ENCODE measurements at places on chromosomes 1 and 21. TPM values are rescaled to one million over a fixed set of nuclear protein-coding genes. Genes with fewer than 3 reads are reported as not detected.

EFCAB7 gene
- total RNA-seq, result 1.4 TPM

NOS1AP gene
- not detected for total RNA-seq

SPRR3 gene
- not detected for total RNA-seq

MYOC gene
- not detected for total RNA-seq

CHIA gene
- total RNA-seq, result not detected

CD1E gene
- not detected for total RNA-seq

NTMT2 gene
- not detected for total RNA-seq

GRCh38 chr21:37348664-37349063, 17.9 kb upstream of the DYRK1A start:
- no peaks in the 10 kb centered on the region for H3K27me3 ChIP-seq
- no peak overlapping the region for H3K4me3 ChIP-seq
- peak; percentile 44 for DNase-seq
- no peak overlapping the region for H3K27ac ChIP-seq
- no peaks in the 10 kb centered on the region for H3K36me3 ChIP-seq

DNA sequence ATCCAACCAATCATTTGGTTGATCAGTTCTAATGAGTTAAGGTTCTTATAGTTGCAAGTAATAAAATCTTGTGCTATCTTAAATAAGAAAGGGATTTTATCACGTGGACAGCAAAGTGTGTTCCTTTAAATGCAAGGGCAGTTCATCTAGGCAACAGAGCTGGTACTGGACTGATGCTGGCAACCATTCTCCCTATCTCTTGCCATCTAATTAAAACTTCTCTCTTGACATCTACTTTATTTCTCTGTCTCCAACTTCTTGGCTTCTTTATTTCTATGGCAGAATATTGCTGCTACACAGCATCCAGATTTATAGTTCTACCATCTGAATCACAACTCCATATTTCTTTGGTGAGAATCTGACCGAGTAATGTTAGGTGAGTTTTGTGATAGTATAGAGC, 115.2 kb upstream of the CACYBP start:
- H3K27ac ChIP-seq, result no peak overlapping the region
- no peaks in the 10 kb centered on the region for H3K27me3 ChIP-seq
- no peak for DNase-seq

DNA sequence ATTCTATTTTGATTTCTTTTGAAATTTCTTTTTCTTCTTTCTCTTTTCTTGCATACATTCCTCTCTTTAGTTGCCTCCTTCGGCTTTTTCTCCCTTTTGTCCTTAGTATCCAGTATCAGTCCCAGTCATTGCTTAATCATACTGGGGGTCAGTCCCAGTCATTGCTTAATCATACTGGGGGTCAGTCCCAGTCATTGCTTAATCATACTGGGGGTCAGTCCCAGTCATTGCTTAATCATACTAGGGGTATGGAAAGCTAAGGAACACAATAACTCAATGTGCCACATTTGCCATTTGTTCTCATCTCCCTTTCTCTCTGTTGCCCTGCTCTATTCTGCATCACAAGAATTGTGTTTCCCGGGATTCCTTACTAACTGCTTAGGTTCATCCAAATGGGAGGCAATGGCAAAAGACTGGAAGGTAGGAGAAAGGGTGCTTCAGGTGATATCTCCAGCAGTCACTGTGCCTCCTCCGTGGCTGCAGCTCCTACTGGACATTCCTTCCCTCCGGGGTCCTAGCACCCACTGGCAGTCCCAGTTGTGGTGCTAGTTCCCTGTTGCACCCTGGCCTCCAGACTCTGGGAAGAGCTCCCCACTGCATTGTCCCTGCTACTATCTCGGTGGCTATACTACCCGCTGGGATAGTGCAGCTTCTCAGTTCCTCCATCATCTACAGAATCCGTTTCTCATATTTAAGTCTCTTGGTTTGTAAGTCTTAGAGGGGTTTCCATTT, 32.6 kb upstream of the LAMC1 start:
- H3K36me3 ChIP-seq, result no peaks in the 10 kb centered on the region
- DNase-seq, result peak; percentile 74
- H3K27ac ChIP-seq, result peak overlapping the region; percentile 74
- peaks cover 24% of the 10 kb centered on the region for H3K4me1 ChIP-seq

DNA sequence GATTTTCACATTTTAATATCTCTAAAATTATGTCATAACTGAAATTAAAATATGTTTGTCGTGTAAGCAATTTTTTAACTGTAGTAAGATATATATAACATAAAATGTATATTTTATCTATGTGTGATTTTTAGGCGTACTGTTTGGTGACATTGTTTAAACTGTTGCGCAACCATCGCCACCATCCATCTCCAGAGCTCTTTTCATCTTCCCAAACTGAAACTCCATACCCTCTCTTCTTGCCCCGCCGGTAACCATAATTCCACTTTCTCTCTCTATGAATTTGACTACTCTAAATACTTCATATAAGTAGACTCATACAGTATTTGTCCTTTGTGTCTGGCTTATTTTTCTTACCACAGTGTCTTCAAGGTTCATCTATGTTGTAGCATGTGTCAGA, 66.4 kb downstream of the DDX20 start:
- no peaks in the 10 kb centered on the region for H3K4me1 ChIP-seq
- H3K27ac ChIP-seq, result no peak overlapping the region
- no peaks in the 10 kb centered on the region for H3K36me3 ChIP-seq
- no peak overlapping the region for H3K4me3 ChIP-seq

GRCh38 chr1:160827418-160827817, 31.4 kb downstream of the LY9 start:
- H3K4me3 ChIP-seq, result no peak overlapping the region
- H3K4me1 ChIP-seq, result no peaks in the 10 kb centered on the region

- H3K27me3 ChIP-seq, result no peaks in the 10 kb centered on the region
- no peak overlapping the region for H3K4me3 ChIP-seq
- no peaks in the 10 kb centered on the region for H3K36me3 ChIP-seq
- peaks cover 8% of the 10 kb centered on the region for H3K4me1 ChIP-seq
Measured at GRCh38 chr1:244603498-244603897, 49.4 kb upstream of the DESI2 start.

DNA sequence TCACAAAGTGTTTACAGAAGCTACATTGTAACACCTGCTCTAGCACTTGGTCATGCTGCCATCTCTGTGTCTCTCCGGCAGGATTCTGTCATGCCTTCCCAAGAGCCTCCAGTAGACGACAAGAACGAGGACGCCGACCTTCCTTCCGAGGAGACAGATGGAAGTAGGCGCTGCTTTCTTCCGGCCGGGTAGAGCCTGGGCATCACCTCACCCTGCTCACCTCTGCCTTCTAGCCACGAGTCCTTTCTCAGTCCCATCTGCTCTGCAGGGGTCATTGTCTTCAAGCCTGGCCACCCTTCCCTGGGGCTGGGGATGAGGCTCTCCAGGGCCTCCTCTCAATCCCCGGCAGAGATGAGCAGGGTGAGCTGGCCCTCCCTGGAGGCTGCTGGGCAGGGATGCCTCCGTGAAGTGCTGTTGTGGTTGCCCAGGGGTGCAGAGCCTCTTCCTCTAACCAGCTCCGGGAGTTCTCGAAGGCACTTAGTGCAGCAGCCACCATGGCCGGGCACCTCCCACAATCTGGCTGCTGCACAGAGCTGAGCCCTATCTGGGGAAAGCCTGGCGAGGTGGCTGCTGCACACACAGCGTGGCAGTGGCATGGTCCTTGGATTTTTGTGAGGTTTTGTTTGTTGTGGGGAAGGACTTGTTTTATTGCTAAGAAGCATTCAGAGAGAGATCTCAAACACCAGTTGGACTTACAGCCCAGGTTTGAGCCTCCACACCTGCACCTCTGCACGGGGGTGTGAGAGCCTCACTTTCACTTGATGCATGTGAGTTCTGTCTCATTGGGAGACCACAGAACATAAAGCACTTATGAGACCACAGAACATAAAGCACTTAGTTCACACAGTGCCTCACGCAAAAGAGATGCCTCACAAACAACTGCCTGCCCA, 48.4 kb downstream of the FAAP20 start:
- no peaks in the 10 kb centered on the region for H3K36me3 ChIP-seq
- H3K4me3 ChIP-seq, result no peak overlapping the region
- no peaks in the 10 kb centered on the region for H3K4me1 ChIP-seq
- DNase-seq, result no peak

DNA sequence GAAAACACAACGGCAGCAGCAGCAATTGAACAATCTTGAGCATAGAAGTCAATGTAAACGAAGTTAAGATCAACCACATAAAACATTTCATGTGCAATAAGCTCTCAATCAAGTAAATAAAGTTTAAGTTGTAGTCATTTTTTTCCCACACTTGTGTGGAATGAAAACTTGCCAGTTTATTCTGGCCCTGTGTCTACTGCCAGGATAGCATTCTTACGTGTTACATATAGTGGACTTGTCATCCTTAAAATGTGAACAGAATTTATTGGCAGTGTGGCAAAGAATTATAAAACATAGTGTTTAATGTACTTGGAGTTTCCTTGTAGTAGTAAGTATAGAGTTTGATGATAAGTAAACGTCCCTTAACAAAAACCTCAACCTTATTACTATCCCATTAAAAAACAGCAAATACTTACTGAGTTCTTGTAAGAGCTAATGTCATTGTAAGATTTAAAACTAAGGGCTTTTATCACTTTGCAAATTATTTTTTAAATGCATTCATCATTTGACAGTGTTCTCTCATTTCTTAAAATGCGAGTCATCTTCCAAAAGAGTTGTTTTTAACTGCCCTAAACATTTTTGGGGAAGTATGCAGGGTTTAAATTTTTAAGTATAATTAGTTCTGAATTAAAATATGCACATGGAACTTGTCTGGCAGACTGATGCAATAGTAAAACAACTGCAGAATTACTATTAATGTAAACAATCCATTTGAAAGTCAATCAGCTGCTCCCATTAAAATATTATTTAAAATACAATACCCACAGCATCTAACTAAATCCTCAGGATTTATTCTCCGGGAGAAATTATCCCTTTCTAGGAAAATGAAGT, 7.9 kb downstream of the COX20 start:
- peaks cover 14% of the 10 kb centered on the region for H3K4me1 ChIP-seq
- H3K27ac ChIP-seq, result peak overlapping the region; percentile 37
- H3K27me3 ChIP-seq, result no peaks in the 10 kb centered on the region
- DNase-seq, result peak; percentile 24

DNA sequence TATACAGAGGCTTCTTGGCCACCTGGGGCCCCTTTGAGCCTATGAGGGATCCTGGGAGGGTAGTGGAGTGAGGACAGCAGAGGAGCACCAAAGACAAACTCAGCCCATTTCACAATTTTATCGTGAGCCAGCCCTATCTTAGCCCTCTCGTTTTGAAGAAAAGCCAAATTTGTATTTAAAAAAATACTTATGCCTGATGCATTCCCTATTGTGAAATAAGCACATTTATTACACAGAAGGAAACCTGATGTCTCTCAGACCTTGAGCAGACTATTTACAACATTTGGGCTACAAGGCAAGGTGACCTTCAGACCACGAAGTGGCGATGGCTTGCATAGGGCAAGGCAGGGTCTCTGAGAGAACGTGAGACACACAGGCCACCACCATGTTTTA, 41.3 kb upstream of the H6PD start:
- H3K4me3 ChIP-seq, result no peak overlapping the region
- no peaks in the 10 kb centered on the region for H3K36me3 ChIP-seq
- H3K27ac ChIP-seq, result no peak overlapping the region

- peak; percentile 61 for DNase-seq
- H3K4me1 ChIP-seq, result peaks cover 48% of the 10 kb centered on the region
- H3K36me3 ChIP-seq, result peaks cover 19% of the 10 kb centered on the region
- H3K27me3 ChIP-seq, result no peaks in the 10 kb centered on the region
- peak overlapping the region; percentile 60 for H3K27ac ChIP-seq
Measured at GRCh38 chr1:91731815-91732214, 154.1 kb downstream of the TGFBR3 start.

GRCh38 chr1:54480525-54480848, 67.5 kb upstream of the ACOT11 start:
- no peak overlapping the region for H3K27ac ChIP-seq
- no peaks in the 10 kb centered on the region for H3K27me3 ChIP-seq
- DNase-seq, result no peak

All from GM23248 (cell line).